ENCODE measurements at places on chromosomes 2 and 18.

DNA sequence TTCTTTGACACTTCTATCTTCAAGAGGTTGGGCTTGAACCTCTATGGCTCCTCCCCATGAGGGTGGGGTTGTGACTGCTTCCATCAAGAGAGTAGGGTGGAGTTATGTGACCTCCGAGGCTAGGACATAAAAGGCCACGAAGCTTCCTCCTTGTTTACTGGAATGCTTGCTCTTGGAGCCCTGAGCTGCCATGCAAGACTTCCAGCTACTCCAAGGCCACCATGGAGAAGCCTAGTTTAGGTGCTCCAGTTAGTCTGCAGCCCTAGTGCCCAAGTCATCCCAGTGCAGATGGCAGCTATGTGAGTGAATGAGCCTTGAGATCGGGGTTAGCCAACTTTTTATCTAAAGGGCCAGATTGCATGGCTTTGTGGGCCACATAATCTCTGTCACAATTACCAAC is 2.4 kb upstream of the MERTK start:
- no peak for DNase-seq

DNA sequence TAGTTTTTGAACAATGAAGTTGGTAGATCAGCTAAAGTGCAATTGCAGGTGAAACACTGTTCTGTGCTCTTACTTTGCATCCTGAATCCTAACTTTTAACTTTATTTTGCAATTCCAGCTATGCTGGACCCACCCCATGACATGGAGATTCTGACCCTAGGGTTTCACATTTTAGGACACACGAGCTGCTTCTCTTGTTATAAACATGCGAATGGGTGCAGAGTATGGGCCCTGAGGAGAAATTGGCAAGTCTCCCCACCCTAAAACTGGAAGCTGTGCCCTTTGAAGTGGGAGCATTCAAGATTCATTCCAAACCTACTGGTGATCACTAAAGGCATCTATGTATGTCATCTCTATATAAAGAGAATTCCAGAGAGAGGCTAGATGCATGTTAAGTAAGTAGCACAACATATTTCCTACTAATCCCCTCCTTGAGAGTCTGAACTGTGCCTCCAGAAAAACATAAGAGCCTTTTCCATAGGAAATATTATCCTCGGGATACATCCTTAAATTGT is 794.3 kb upstream of the ZEB2 start:
- no peak for DNase-seq

DNA sequence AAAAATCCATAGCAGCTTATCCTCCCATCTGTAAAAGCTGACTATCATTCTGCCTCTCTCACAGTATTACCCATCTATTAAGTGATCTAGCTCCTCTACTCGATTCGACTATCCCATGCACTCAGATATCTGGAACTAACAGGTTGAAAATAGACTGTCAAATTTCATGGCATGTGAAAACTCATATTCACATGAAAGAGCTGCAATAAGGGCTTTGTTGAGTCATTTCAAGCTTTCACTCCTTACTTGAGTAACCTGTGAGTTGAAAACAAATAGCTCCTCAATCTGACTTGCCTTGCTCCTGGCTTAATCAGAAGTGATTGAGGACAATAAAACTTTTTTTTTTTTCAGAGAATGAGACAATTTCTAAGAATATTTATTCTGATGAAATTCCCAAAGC is 192.4 kb upstream of the ERBB4 start:
- DNase-seq = no peak

DNA sequence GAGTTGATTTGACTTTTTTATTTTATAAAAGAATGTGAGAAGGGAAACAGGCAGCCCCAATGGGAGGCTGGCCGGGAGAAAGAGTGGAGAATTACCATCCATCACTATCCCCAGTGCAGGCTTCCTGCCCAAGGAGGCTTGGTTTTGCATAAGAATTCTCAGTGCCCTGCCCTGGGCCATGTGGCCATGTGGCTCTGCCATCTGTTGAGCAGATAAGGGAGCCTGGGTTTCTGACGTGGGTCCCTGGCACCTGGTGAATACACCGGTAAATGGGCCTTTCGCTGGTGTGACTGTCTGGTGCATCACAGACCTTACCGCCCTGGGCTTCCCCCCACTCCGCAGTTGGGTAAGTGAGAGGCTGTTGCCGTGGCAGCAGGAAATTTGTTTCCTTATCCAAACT is 54.5 kb upstream of the TMEM163 start:
- no peak for DNase-seq

- DNase-seq = no peak
These were observed 260.4 kb upstream of the SIX3 start for GRCh38 chr2:44680983-44681531.

GRCh38 chr18:45106331-45106774 is 425.7 kb downstream of the SETBP1 start:
- no peak for DNase-seq

- DNase-seq = no peak
These were observed 31.9 kb downstream of the ASB1 start for GRCh38 chr2:238458651-238459050.

DNA sequence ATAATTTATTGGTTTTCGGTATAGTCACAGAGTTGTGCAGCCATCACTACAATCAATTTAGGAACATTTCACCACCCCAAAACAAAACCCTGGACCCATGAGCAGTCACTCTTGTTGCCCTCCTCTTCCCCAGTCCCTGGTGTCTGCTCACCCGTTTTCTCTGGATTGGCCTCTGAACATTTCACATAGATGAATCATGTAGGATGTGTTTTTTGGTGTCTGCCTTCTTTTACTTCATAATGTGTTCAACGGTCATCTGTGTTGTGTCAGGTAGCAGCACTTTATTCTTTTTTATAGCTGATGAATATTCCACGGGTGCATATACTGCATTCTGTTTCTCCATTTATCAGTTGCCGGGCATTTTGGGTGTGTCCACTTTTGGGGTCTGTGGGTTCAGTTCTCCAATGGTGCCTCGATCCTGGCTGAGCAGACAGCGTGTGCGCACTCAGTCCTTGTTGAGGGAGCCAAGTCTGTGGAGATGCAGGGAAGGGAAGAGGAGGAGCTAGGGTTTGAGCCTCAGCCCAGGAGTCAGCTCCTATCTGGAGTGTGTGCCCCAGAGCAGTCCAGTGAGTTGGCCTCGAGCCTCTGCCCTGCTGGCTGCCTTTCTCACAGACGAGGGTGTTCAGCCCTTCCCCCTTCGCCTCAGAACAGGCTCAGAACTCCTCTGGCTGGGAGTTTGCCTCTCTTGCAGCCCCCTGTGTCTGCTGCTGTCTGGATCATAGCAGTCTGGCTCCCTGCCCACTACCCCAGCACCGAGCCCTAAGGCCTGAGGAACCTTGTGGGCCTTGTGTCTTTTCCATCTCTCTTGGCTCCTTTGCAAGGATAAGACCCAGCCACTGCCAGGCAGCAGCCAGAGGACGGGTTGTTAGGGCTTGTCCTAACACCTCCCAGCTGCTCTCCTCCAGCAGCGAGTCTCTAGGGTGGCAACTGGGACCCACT is 18.0 kb downstream of the C2orf74 start:
- DNase-seq = no peak

DNA sequence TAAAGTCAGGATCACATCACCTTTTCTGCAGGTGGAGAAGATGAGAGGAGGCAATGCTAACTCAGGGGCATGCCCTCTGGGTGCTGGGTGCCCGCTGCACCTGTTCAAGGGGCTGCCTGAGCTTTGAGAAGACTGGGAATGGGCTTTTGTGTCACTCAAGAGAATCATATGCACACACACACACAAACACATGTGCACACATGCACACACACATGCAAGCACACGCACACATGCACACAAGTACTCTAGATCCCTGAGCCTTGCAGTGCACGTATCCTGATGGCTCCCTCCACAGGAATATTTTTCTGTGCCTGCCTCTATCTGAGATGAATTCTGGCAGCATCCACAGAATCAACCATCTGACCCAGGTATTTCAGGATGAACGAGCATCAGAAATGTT is 110.0 kb upstream of the TEX51 start:
- no peak for DNase-seq

GRCh38 chr2:135149251-135149650 is 97.2 kb downstream of the RAB3GAP1 start:
- DNase-seq = no peak

- DNase-seq = no peak
These were observed 81.3 kb downstream of the KCNF1 start for GRCh38 chr2:10993001-10993481.

GRCh38 chr2:20670315-20671035 is 3.5 kb downstream of the GDF7 start:
- no peak for DNase-seq

- no peak for DNase-seq
These were observed 889 bp downstream of the ZC3H15 start for GRCh38 chr2:186486651-186487647.

GRCh38 chr2:233005096-233005495 is 8.0 kb downstream of the NGEF start:
- DNase-seq = no peak

DNA sequence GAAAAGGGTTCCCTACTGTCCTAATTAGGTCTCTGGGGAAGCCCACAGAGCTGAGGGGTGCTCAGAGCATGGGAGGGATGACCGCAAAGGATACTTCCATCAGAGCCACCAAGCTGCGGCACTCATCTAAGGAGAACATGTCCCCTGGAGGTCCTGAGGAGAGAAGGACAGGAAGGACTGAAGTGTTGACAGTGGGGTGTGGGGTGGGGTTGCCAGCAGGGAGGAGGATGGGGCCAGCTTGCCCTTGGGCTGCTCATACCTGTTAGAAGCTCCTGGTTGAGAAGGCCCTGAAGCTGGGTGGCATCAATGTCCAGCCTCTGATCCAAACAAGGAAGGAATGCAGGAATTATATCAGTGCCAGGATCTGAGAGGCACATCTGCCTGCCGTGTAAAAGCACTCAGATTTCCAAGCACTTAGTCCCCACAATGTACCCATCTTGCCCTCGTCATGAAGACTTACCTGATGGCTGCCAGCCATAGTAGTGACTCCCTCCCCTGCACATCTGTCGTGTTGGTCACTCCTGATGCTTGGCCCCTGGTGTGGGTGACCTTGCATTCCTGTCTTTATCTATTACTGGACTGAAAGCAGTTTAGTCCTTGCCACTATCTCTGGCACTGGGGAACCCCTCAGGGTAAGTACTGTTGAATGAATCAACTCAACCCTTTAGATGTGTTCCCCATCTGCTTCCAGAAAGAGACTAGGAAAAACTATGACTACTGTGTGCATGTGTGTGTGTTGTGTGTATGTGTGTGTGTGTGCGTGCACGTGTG is 68.9 kb downstream of the CAPN13 start:
- DNase-seq = no peak

DNA sequence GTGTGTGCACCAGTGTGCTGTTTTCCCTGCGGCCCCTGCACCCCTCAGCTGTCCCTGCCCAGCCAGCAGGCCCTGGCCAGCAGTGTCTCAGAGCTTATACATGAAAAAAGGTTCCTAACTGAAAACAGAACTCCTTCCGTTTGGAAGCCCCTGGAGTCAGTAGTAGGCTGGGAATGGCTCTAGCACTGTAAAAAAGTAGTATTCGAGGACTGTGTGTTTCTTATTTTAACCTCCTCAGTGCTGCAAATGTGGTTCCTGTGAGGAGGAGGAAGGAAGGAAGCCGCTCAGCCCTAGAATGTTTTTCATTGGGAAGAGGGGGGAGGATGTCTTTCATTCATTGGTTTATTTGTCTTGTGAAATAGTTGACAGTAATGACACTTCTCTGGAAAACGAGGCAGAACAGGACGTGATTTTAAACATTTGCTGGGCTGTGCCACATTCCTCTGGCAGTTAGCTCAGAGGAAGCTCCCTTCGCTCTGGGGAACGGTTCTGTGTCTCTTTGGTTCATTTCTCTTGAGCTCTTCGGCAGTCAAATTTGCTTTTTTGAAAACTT is 103.5 kb downstream of the SPTBN1 start:
- DNase-seq = no peak

DNA sequence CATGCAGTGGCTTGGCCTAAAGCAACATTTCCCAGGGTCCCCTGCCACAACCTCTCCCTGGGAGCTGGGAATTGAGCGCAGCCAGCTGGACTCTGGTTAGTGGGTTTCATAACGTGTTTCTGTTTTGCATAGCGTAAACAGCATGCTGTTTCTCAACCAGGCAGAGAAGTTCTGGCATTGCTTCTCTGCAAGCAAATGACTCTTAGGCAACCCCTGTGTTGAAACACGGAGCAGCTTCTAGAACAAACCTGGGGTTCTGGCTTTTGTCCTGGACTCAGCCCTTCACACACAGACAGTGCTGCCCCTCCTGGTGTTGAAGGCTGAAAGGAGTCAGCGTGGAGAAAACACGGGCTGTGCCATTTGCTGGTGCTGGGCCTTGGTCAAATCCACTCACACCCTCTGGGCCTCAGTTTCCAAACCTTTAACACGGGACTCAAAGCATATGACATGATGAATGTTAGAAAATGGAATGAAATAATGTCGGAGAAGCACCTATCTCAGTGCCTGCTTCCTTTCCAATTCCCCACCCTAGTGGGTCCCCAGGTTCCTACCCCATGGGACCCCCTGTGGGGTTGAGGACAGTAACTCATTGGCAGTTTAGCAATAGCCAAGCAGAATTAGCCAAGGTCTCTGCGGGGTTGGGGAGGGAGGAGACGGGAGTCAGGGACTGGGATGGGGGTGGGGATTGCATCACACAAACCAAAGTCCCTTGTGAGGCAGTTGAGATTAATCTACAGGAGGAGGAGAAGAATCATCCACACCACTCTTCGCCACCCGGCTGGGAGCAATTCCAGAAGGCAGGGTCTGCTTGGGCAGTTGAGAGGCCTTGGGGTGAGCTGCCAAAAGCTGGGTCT is 30.2 kb upstream of the IL1R2 start:
- DNase-seq = no peak

GRCh38 chr2:101980368-101980767 is 11.4 kb upstream of the IL1R2 start:
- no peak for DNase-seq

- DNase-seq = no peak
These were observed 6.5 kb downstream of the BIN1 start for GRCh38 chr2:127100251-127101047.

- no peak for DNase-seq
These were observed 26.1 kb upstream of the SYT4 start for GRCh38 chr18:43303376-43303775.

DNA sequence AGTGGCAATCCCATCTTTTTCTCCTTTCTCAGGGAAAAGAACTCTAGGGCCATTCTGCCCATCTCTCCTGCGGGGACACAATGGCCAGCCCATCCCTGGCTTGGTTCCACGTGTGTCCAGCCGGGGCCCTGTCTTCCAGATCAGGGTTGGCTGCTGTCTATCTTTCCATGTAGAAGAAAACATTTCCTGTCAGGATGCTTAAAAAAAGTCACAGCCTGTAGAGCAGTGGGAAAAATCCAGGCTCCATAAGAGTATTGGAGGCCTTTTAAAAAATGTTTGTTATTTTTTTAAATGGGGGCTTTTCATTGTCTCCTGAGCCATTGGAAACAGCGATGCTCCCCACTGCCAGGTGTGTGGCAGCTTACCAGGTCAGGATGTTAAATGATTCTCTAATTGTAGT is 105.6 kb downstream of the TGFA start:
- no peak for DNase-seq

GRCh38 chr2:96170626-96171025 is 25.4 kb upstream of the DUSP2 start:
- DNase-seq = no peak

GRCh38 chr2:69188182-69188900 is 175.4 kb downstream of the ANTXR1 start:
- DNase-seq = no peak
